Stimulated activated CD4-positive, alpha-beta T cell treated with anti-CD3 and anti-CD28 coated beads, TNF-alpha, amount 100 ng/mL, for 4 hours (primary cell): ENCODE measurements at places on chromosomes 5 and 9.

GRCh38 chr5:137400571-137400970, 98.6 kb downstream of the SPOCK1 start:
- no peak for DNase-seq

DNA sequence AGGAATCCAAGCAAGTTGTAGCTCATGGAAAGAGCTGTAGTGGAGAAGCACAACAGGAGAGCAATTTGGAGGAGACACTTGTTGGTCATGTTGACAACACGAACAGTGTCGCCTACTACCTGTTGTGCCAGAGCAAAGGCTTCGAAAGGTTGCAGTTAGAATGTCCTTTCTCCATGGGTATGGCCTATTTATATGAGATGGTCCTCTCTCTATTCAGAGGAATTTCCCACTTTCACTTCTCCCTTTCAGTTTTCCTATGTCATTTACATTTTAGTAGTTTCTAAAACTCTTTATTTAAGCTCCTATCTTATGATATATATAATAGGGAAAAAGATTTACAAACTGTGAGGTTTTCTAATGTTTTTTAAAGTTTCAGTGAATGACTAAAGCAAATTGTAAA, at the start of gene IFNB1:
TSS of gene IFNB1 (minus strand) at position 162 of the 400 bp plus-strand sequence. CDS start at position 89, 73 bp downstream.
- DNase-seq: no peak

DNA sequence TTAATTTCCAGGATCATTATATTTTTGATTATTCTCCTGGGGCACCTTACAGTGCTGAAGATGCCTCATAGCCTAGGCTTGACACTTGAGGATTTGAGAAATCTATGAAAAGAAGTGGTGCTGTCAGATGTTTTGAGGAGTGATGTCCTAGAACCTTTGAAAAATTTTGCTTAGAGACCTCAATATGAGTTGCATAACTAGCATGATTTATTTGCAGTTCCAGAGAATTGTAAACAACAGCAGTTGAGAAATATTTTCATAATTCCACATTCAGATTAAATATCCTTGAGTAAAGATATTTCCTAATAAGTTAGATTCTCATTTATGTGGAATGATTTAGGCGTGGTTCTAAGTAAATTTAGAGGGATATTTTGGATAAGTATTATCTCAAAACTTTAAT, 225.8 kb downstream of the ADAMTSL1 start:
- DNase-seq: no peak

DNA sequence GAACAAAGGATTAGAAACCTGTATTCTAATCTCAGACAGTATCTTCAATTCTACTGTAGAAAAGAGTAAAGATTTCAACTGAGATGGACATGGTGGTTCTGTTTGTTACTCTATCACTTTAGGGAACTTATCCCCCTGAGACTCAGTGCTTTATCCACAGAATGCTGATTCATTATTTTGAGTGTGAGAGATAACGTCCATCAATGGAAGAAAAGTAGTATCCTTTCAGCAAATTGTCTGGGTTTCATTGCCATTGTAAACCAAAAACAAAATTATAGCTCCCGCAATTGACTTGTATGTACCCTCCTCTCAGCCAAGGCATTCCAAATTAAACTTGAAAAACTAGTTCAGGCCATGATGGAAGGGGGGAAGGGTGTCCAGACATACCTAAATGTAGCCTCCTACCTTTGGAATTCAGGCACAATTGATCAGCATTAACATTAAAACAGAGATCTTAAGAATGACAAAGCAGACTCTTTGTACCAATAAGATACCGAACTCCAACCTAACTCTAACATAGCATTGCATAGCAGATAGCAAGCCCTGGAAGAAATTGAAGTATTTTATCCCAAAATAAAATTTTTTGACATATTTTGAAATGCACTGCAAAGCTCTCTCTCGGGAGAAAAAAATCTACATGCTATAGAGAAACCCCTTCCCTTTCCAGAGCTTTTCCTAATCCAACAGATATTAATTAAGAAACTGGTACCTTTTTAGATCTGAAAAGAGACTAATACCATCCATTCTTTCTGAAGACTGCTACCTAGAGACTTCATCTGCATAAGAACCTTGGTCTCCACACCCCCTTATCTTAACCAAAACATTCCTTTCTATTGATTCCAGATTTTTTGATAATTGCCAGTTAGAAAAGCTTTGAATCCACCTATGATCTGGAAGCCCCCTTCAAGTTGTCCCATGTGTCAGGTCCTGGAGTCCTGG, 1055.7 kb downstream of the PTPRD start:
- no peak for DNase-seq

DNA sequence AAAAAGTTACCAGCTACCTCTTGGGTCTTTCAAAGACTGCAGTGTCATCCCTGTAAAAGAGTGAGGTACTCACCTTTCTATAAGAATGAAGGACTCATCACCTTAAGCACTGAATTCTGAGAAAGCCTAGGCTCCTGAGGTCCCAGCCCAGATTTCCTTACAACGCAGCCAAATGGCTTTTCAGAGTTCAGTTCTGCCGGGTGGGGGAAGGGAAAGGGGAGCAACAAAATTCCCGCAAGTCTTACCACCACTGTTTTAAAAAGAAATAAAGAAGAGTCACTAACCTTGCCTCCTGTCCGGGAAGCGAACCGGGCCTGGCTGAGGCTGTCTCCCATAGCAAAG, 373 bp downstream of the ADAMTS12 start:
- DNase-seq: no peak

- no peak for DNase-seq
Measured at GRCh38 chr5:133453831-133454230, 158.5 kb downstream of the FSTL4 start.

GRCh38 chr9:19471737-19472648, 63.2 kb downstream of the ACER2 start:
- DNase-seq: peak; percentile 18

- DNase-seq: peak; percentile 44
Measured at GRCh38 chr5:78985116-78985724, at the start of gene ARSB. TSS of gene ARSB (minus strand) at chr5:78985310. CDS start at chr5:78985248, 62 bp downstream.

DNA sequence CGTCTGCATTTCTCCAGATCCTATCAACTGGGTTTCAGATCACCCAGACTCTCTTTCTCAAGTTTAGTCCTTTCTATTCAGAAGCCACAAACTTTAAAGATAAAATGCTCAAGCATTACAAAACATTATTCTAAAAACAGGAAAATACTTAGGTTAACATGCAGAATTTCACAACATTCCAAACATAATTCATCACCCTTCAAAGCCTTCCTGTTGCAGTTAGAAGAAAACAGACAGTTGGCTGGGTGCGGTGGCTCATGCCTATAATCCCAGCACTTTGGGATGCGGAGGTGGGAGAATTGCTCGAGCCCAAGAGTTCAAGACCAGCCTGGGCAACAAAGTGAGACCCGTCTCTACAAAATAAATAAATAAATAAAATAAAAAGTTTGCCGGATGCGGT, 7.7 kb upstream of the OCLN start:
- no peak for DNase-seq

- peak; percentile 49 for DNase-seq
Measured at GRCh38 chr9:136644593-136645351, 17.9 kb upstream of the EGFL7 start.

DNA sequence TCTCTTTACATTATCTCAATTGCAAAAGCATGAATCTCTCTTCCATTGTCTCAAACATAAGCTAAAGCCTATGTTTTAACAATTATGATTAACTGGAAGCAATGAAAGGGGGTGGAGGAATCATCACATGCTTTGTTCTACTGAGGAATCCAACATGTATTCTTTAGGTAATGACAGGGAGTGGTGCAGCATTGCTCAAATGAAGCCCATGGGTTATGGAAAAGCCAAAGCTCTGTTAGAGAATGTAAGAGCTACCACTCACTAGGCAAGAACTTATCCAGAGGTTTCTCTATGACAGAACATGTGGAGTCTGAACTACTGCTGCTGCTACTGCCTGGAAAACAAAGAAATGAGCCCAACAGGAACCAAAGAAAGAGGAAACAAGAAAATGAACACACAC, 28.7 kb downstream of the KIF3A start:
- DNase-seq: no peak

- DNase-seq: no peak
Measured at GRCh38 chr9:36895744-36896260, 138.3 kb downstream of the PAX5 start.

DNA sequence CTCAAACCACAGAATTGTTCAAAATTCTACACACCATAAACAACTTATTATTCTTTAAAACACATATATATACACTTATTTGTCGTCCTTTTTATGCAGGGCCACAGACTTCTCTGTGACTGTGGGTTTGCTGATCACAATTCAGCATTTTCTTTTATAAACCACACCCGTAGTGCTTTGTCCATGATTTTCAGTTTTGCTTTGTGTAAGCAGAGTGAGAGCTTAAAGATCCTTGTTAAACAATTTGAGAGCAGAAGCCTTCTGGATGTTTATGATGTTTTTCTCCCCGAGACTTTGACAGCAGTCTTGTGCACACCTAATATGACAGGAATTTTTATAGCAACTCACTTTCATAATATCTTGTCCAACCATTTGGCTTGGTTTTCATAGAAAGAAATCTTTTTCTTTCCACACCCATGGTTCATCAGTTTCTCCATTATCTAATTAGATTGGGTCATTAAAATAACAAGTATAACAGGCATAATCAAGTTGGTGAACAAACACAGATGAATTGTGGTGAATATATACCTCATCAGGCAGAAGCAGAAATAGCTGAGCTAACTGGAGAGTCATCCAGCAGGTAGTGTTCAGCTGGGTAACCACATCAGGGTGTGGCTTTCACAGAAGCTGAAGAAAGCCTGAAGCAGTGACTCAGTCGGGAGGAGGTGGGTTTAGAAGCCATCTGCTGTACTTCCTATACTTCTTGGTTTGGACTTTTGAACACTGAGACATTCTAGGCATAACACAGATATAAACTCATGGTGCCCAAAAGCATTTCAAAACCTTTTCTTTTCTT, 232.8 kb downstream of the DOCK8 start:
- DNase-seq: peak; percentile 52
